ENCODE measurements at places on chromosomes 7 and 10.

DNA sequence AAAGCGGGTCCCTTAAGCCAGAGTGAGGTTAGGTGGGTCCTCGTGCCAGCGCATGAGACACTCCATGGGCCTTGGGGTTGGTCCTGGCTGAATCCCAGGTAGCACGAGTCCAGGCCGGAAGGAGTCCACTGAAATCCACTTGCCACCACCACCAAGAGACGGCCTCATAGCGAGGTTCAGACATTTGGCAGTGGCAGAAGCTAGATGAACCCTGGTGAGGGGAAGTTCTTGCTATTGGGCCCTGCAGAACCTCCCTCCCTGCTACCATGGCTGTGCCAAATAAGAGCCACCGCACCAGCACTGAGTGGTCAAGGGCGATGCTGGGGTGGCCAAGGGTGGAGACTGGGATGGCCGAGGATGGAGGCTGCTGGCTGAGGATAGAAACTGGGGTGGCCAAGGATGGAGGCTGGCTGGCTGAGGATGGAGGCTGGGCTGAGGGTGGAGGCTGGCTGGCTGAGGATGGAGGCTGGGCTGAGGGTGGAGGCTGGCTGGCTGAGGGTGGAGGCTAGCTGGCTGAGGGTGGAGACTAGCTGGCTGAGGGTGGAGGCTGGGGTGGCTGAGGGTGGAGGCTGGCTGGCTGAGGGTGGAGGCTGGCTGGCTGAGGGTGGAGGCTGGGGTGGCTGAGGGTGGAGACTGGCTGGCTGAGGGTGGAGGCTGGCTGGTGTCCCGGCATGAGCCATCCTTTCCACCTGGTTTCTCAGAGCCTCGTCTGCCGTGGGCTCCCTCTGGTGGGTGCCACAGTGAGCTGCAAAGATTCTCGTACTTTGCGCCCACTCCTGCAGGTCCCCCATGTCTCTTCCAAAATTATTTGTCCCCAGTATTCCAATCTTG is 88.2 kb downstream of the ELFN1 start:
- DNase-seq: no peak

DNA sequence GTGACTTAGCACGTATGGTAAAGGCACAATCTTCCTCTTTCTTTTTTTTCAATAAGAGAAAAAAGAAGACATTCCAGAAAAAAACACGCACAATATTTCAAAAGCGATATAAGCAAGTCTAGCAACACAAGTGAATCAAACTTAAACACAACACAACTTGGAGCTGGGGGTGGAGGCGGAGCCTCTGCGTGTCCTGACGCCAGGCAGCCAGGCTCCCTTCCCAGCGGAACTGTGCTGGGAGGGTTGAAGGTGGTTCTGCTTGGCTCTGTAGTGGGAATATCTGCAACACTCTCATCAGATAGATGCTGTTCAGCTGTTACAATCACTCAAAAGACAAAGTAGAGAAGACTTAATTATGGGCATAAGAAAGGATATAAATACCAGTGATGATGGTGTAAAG is 211.4 kb downstream of the WDR37 start:
- DNase-seq: no peak

- DNase-seq: no peak
Observed at GRCh38 chr7:127708788-127709187, 56.8 kb downstream of the SND1 start.

- no peak for DNase-seq
Observed at GRCh38 chr7:84513061-84513460, 318.5 kb upstream of the SEMA3A start.

- no peak for DNase-seq
Observed at GRCh38 chr7:16940776-16941175, 59.0 kb upstream of the AGR3 start.

DNA sequence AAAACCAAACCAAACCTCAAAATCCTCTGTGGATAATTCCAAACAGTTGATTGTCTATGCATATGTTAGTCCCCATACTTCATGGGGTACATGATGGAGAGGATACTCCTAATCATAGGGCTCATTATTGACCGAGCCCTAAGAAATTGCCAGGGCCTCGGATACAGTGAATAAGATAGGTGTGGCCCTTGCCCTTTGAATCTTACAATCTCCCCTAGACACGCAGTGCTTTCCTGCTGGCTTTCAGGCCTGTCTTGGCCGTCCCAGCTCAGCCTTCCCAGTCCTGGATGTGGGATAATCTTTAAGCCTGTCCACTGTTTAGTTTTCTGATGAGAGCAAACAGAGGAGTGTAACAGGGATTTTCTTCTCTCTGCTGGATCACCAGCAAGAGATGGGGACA is 161.8 kb downstream of the TMEM178B start:
- DNase-seq: no peak

DNA sequence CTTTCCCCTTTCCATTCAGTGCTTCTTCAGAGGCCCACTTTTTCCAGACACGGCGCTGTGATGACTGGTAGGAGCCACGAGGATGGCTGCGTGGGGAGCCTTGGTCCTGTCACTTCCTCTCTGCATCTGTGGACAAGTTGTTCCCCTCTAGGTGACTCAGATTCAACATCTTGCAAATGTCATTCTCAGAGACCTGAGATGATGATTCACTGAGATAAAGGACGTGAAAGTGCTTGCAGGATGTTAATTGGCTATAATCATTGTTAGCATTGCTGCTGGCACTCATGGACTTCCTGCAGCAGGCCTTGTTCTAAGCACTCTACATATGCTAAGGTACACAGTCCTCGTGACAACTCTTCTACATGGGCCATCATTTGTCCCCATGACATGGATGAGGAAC is 489.8 kb upstream of the ZMIZ1 start:
- DNase-seq: no peak

DNA sequence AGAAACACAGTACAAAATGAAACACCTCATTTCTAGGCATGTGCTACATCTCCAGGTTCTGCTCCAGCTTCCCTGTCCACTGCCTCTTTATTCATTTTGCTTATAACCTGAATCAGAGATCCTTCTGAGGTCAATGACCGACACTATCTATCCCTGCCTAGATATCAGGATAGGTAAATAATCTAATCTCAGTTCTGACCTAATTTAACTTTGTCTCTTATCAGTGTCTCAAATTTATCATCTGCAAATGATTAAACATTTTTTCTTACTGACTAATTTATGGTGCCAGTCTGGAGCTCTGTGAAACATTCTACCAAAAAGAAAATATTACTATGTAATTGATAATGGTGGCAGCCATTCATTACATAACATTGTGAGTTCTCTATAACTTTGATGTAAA is 61.1 kb downstream of the SGCE start:
- DNase-seq: no peak

DNA sequence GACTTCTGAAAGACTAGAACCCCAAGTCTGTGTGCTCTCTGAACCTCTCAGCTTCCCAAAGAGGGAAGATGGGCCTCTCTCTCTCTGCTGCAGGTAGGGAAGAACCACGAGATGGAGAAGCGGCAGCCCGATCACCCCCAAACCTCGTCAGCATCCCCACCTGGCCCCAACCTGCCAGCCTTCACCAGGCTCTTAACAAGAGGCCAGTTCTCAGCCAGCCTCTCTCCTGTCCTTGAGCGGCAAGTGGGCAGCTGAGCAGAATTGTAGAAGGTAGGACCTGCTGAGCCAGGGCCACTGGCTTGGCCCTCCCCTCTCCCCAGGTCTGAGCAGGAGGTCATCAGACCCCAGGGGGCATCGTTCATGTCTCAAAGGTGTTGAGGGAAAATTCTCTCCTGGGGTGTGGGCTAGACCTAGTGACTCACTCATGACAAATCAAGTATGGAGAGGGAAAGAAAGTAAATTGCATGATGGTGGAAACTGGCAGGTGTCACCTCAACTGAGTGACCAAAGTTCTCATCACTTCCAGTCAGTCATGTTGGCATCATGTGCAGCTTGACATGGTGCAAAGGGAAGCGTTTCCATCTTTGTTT is 92.0 kb upstream of the GPR26 start:
- no peak for DNase-seq

DNA sequence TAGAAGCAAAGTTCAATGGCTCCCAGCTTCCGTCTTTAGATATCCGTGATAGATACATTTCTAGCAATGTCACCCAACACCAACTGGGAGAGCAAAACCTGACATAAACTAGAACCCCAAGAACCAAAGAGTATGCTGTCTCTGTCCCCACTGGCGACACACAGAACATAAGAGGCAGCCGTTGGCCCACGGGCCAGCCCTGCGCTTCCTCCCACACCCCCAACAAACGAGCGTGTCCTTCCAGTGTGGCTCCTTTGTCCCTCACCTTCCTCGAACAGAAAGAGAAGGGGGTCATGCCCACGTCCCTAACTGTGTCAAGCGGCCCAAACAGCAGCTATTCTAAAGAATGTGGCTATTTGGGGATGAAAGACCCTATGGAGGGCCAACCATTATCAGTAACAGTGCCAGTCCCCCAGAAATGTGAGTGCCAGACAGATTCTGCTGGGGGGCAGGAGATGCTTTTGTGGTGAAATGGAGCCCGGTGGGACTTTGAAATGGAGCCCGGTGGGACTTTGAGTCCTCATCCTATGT is 171.9 kb downstream of the USP6NL start:
- no peak for DNase-seq
